Mesothelial cell of epicardium (in vitro differentiated cells): ENCODE measurements at places on chromosomes 3 and 15.

GRCh38 chr15:96232335-96232734, 98.2 kb upstream of the NR2F2 start:
- no peak for DNase-seq

DNA sequence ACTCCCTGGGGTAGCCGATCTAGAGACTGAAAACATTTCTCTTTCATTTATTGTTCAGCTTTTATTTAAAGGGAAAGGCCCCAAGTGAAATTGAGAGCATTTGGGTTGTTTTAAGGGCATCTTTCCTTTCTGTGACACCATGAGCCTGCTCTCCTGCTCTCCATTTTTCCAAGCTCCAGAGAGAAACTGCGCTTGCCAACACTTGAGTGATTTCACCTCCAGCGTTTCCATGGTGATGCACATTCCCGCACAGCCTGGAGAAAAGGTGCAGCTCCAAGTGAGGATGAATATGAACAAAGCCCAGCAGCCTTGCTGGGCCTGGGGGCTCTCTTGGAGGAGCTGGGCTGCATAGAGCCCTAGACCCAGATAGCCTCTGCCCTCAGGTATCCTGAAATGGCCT, 159.2 kb upstream of the PPP2R3A start:
- DNase-seq, result no peak

DNA sequence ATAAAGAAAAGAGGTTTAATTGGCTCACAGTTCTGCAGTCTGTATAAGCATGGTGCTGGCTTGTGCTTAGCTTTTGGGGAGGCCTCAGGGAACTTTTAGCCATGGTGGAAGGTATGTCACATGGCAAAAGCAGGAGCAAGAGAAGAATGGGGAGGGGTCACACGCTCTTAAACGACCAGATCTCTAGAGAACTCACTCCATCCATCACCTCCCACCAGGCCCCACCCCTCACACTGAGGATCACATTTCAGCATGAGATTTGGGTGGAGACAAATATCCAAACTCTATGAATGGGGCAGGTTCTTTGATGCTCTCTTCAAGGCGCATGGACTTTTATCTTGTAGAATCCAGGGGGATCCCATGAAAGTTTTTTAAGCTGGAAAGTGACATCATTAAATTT, 75.7 kb downstream of the ITPR1 start:
- no peak for DNase-seq

GRCh38 chr15:66164788-66165187, 88.8 kb downstream of the MEGF11 start:
- no peak for DNase-seq

- DNase-seq, result no peak
Observed at GRCh38 chr15:74958320-74958907, 1.8 kb upstream of the RPP25 start.

DNA sequence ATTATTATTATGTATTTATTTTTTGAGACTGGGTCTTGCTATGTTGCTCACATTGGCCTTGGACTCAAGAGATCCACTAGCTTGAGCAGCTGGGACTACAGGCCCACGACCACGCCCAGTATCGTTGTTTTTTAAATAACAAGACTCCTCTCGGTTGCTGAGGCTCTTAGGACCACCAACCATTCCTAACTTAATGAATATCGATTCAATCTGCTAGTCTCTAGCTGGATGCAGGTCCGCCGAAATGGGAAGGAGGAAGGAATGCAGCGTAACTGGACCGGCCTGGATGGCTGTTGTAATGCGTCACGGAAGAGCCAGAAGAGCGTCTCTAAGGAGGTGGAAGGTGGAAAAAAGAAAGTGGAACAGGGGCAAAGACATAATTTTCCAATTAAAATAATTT, 1.7 kb downstream of the ANXA2 start:
- no peak for DNase-seq

GRCh38 chr15:39558421-39558820, 22.5 kb upstream of the THBS1 start:
- DNase-seq, result no peak

DNA sequence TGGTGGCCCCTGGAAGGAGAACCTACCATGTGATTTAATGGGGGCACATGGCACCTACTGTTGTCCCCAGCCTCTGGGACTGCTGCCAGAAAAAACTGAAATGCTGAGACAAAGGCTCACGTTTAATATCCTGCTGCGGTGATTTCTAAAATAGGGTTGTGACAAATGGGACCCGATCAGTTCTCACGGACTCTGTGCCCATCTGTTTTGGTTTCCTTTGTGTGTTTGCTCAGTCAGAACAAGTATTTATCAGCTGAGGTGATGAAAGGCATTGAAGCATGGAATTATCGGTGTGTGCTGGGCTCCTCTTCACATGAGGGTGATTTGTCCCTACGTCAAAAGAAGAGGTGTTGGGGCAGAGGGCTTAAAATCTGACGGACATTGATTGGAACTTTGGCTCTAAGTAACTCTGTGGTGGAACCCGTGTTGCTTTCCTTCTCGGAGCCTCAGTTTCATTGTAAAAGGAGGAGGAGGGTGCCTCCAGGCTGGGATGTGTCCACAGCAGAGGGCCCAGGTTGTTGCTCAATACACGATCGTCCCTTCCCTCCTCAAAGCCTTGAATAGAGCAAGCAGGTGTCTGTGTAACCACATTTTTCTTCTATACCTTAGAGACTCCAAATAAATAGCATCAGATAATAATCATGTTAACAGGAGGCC, 283.3 kb upstream of the RGMA start:
- DNase-seq, result no peak

GRCh38 chr3:61877359-61878138, 316.2 kb downstream of the PTPRG start:
- DNase-seq, result no peak

DNA sequence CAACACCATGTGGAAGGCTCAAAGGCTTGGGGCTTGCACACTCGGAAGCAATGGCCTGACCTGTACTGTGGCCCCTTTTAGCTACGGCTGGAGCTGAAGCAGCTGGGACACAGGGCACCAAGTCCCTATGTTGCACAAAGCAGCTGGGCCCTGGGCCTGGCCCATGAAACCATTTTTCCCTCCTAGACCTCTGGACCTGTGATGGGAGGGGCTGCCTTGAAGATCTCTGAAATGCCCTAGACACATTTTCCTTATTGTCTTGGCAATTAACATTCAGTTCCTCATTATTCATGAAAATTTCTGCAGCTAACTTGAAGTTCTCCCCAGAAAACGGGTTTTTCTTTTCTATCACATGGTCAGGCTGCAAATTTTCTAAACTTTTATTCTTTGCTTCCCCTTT, 85.6 kb upstream of the ALDH1A3 start:
- no peak for DNase-seq

DNA sequence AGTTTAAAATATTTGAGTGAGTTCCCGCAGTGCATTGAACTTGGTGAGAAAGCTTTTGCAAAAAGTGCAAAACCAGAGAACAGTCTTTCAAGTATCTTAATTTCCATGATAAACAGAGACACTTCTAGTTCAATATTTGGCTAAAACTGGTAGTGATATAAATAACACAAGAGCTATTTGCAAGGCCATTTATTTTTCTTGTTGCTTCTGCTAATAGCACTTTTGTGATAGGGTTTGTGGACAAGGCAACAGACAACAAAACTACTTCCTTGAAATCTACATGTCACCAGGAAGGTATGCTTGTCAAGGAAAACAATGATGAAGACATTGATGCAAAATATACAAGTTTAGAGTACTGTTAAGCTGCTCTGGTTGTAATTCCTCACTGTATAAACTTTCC, 1225.1 kb downstream of the OTOL1 start:
- DNase-seq, result no peak

- DNase-seq, result no peak
Observed at GRCh38 chr3:156769721-156770654, 56.2 kb upstream of the LEKR1 start.

DNA sequence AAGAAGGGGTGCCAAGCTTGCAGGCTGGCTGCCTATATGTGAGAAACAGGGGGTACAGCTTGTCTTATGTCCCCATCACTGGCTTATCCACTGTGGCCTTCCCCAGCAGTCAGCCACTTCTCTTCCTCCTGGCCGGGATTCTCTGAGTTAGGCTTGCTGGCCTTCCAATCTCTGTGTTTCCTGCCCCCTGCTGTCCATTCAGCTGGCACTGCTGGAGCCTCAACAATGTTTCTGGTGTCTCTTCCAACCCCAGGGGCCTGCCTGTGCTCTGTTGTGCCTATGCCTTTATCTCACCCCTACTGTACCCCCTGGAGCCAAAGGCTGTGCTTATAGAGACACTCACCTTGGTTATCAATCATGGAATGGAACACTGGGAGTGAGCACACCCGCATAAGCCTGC, 36.5 kb downstream of the ANAPC13 start:
- no peak for DNase-seq

DNA sequence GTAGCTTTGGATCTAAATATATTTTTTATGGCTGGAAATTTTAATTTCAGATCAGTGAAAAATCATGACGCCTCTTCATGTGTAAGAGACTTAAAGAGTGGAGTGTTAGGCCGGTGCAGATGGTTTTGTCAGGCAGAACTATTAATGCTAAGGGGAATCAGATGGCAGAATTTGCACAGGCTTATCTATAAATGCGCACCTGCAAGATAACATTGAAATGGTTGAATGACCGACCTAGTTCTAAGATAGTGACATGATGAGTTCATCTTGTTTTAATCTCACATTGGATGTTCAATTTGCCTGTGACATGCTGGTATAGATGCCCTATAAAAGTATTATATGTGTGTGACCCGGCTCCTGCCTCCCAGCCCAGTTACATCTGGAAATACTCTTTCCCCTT, 340.6 kb downstream of the FEZF2 start:
- DNase-seq, result no peak

DNA sequence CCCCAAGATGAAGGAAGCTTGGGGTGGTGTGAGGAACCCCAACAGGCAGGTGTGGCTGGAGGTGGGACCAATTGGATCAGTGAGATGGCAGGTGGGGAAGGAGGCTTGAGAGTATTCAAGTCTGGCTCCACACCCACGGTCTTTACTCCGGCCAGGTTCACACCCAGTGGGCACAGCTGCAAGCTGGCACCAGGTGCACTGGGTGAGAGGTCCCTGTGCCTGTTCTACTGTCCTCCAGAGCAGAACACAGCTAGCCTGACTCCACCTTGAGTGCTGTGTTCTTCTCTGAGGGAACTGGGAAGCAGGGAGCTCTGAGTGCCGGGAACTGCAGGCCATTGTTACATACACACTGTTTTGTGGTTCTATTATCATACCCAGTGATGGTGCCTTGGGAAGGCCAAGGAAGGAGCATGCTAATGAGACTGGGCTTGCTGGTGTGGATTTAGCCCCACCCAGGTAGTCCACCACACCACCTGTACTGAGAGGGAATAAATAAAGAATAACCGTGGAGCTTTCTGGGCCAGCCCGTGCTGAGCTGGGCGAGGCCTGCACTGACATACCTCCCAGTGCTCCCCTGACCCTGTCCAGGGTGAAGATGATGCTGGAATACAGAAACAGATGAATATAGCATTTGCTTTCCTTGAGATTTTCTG, 93.4 kb downstream of the ABHD5 start:
- no peak for DNase-seq

DNA sequence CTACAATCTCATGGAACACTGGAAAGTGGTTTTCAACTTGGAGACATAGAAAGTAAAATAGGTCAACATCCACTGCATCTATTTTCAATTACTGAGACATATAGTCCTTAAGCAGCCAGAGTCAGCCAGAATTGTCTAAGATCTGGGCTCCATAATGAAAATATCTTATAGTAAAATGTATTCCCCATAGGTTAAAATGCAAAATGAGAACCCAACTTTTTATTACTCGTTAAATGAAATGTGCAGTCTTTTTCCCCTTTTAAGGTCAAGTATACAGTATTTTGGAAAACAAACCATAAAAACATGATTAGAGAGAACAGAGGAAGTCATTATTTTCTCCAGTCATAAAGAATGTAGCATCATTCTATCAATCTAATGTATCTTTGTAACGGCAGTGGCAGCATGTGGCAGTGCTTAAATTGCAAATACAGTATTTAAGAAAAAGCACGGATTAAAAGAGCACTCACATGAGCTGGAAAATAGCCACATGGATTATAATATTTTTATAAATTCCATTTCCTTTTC, 64.4 kb upstream of the CPB1 start:
- DNase-seq, result no peak

DNA sequence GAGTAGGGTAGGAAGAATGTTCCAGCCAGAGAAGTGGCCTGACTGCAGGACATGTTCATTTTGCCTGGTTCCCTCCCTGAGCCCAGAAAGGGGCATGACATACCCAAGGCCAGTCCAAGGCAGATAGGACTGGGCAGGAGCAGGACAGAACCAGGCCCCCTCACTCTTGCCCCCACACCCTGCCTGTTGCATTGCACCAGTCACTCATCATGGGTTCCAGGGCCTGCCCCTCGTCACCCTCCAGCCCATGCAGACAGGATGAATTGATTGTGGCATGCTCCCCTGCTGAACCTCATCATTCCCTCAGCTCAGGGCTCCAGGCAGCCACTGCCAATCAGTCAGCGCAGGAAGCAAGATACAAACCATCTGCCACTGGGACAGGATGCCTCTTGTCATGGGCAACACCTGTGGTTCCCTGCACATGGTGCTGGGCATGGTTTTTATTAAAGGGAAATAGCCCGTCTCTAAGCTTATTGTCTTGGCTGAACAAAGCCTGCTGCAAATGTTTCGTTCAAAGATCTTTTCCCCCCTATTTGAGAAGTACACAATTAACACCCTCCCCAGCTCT, 48.9 kb downstream of the RASGRF1 start:
- no peak for DNase-seq

GRCh38 chr3:126155280-126155640, 25.1 kb downstream of the ALDH1L1 start:
- no peak for DNase-seq

DNA sequence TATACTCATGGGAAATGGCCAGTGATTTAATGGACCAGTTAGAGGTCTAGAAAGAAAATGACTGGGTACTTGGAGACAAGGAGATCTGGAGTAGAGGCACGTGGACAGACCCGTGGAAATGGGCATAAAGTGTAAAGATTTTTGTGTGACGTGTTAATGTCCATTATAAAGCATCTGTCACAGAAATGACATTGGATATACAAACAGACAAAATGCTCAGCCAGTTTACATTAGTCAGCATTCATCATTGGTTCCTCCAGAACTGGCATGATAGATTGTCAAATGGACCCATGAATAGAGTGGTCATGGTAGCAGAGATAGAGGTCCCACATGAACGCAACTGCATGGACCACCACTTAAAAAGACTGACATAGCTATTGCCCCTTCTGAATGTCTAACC, 144.1 kb upstream of the GALNT15 start:
- DNase-seq, result no peak

DNA sequence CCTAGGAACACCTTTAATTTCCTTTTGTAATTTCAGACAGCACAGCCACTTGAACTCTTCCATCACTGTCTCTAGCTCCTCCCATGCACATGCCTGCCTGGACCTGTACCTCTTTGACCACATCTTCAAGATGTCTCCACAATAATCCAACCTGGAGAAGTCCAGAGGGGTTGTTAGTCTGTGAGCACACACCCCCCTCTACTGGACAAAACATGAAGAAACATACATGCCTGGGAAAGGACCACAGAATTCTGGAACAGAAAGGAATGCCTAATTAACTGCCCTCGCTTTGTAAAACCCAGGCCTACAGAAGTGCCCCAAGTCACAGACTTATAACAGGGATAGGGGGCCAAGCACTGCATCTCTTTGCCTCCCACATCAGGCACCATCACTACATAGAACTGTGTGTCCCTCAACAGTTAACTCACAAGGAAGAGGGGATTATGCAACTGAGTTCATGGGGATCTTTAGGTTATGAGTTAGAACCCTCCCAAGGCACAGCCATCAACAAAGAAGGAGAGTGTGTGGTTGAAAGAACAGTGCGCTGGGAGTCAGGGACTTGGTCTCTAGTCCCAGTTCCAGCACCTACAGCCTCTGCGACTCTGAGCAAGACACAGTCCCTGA, 61.7 kb downstream of the FMN1 start:
- no peak for DNase-seq

GRCh38 chr3:30347679-30348216, 258.7 kb upstream of the TGFBR2 start:
- DNase-seq, result no peak
